Spleen (tissue), 13 donors: ENCODE measurements at places on chromosomes 1 and 21. TPM values are rescaled to one million over a fixed set of nuclear protein-coding genes. Genes with fewer than 3 reads are reported as not detected.

- DNase-seq = no peak
- H3K4me3 ChIP-seq = no peak overlapping the region
- H3K27ac ChIP-seq = no peak overlapping the region
- peaks cover 29% of the 10 kb centered on the region for H3K4me1 ChIP-seq
- H3K36me3 ChIP-seq = no peaks in the 10 kb centered on the region
Measured at GRCh38 chr1:178798232-178798861, 72.5 kb downstream of the ANGPTL1 start.

GRCh38 chr1:180182643-180183311, 28.1 kb downstream of the QSOX1 start:
- H3K27me3 ChIP-seq = no peaks in the 10 kb centered on the region
- DNase-seq = peak; percentile 66
- H3K4me1 ChIP-seq = peaks cover 9% of the 10 kb centered on the region
- H3K27ac ChIP-seq = no peak overlapping the region

GRCh38 chr1:219060798-219061197, 112.9 kb upstream of the LYPLAL1 start:
- H3K36me3 ChIP-seq = no peaks in the 10 kb centered on the region
- H3K4me1 ChIP-seq = no peaks in the 10 kb centered on the region
- no peak overlapping the region for H3K4me3 ChIP-seq

- H3K27me3 ChIP-seq = peaks cover 21% of the 10 kb centered on the region
- no peaks in the 10 kb centered on the region for H3K4me1 ChIP-seq
- peak; percentile 20 for DNase-seq
- no peak overlapping the region for H3K4me3 ChIP-seq
- no peak overlapping the region for H3K27ac ChIP-seq
Measured at GRCh38 chr1:30677471-30677870, 45.9 kb downstream of the MATN1 start.

- H3K36me3 ChIP-seq = no peaks in the 10 kb centered on the region
- no peaks in the 10 kb centered on the region for H3K27me3 ChIP-seq
- H3K4me1 ChIP-seq = peaks cover 66% of the 10 kb centered on the region
- peak overlapping the region; percentile 99 for H3K27ac ChIP-seq
- peak; percentile 97 for DNase-seq
Measured at GRCh38 chr1:31937300-31938183, 626 bp downstream of the PTP4A2 start.

DNA sequence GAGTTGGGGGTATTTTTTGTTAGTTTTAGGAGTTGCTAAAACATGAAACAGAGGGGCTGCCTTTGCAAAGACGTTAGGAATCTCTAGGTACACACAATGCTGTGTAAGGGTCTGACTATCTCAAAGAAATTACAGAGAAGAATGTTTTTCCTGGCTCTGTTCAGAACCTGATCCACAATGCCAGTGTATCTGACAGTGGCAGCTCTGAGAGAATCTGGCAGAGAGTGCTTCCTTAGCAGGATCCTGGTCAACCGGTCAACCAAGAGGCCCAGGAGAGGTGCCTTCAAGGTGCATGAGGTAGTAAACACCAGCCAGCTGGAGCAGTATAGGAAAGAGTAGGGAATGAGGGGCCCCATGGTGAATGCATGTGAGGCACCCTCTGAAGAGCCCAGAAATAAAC, 40.9 kb upstream of the RGS1 start:
- no peaks in the 10 kb centered on the region for H3K27me3 ChIP-seq
- no peaks in the 10 kb centered on the region for H3K4me1 ChIP-seq
- H3K27ac ChIP-seq = no peak overlapping the region
- no peak overlapping the region for H3K4me3 ChIP-seq
- no peaks in the 10 kb centered on the region for H3K36me3 ChIP-seq

HCN3 gene
- polyA plus RNA-seq = 0.89 TPM

GRCh38 chr21:43812139-43812821, 22.9 kb downstream of the RRP1 start:
- H3K27me3 ChIP-seq = no peaks in the 10 kb centered on the region
- H3K36me3 ChIP-seq = no peaks in the 10 kb centered on the region
- no peak for DNase-seq
- peaks cover 38% of the 10 kb centered on the region for H3K4me1 ChIP-seq
- peak overlapping the region; percentile 12 for H3K4me3 ChIP-seq

GRCh38 chr1:193339401-193339800, 153.0 kb upstream of the B3GALT2 start:
- no peaks in the 10 kb centered on the region for H3K36me3 ChIP-seq
- DNase-seq = no peak
- H3K27ac ChIP-seq = no peak overlapping the region
- H3K27me3 ChIP-seq = no peaks in the 10 kb centered on the region

MYBPH gene
- polyA plus RNA-seq = 0.22 TPM

NVL gene
- polyA plus RNA-seq = 42.4 TPM

DNA sequence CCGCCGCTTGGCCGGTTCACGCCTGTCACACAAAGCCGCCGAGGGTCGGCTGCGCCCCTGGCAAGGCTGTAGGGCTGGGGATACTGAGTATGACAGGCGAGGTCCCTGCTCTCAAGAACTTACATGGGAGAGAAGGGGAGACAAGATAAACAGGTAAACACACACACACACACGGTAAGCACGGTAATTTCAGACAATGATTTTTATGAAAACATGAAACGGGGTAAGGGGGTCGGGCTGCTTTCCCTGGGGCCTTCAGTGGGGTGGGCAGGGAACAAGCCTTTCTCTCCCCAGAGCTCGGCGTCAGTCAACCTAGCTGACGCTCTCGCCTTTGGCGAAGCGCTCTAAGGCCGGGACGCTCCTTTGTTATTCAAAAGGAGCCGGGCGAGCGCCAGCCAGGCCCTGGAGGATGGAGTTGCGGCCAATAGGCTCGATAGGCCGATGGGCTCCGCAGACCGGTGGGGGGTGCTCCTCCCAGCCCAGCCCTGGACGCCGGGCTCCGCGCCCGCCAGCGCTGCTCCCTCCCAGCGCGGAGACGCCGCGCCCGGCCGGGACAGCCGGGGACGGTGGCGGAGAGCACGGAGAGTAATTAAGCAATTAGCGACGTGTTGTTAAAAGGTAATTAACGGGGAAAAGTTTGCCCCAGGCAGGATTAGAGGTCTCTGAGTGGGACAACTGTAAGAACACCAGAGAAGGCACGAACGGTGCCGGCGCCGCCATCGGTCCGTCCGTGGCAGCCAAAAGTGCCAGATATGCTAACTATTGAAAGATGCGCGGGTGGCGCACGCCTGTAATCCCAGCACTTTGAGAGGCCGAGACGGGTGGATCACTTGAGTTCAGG, 950 bp upstream of the INKA2 start:
- peak overlapping the region; percentile 90 for H3K27ac ChIP-seq
- H3K4me1 ChIP-seq = peaks cover 9% of the 10 kb centered on the region
- DNase-seq = peak; percentile 86
- H3K27me3 ChIP-seq = peaks cover 14% of the 10 kb centered on the region

GRCh38 chr1:248376916-248377315, 1.4 kb downstream of the OR2T6 start:
- H3K27me3 ChIP-seq = no peaks in the 10 kb centered on the region
- DNase-seq = no peak
- H3K36me3 ChIP-seq = no peaks in the 10 kb centered on the region
- no peak overlapping the region for H3K4me3 ChIP-seq
- H3K27ac ChIP-seq = no peak overlapping the region

DNA sequence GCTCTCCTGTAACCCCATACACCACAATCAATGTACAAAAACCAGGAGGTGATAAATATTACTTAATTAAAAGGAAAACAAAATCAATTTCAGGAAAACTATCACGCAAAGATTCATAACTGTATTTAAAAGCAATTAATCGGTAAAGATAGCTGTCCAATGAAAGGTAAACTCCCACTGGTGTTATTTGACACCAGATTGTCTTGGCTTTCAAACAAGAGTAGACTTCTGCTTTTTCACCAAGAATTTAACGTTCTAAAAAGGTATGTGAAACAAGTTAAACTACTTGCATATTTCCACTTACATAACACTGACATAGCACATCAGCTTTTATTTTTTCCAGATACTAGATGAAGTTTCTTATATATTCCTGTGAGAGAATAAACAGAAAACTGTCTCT, 3.5 kb downstream of the PLPP3 start:
- peak overlapping the region; percentile 63 for H3K4me3 ChIP-seq
- H3K36me3 ChIP-seq = no peaks in the 10 kb centered on the region
- H3K27ac ChIP-seq = peak overlapping the region; percentile 89
- DNase-seq = no peak
- H3K27me3 ChIP-seq = peaks cover 3% of the 10 kb centered on the region

- H3K36me3 ChIP-seq = peaks cover 23% of the 10 kb centered on the region
- DNase-seq = no peak
- no peak overlapping the region for H3K27ac ChIP-seq
- H3K4me1 ChIP-seq = peaks cover 19% of the 10 kb centered on the region
- no peaks in the 10 kb centered on the region for H3K27me3 ChIP-seq
- no peak overlapping the region for H3K4me3 ChIP-seq
Measured at GRCh38 chr1:17639703-17640340, 100.3 kb downstream of the ARHGEF10L start.

GRCh38 chr1:203379825-203380224, 28.9 kb upstream of the FMOD start:
- peaks cover 17% of the 10 kb centered on the region for H3K4me1 ChIP-seq
- H3K4me3 ChIP-seq = no peak overlapping the region
- no peaks in the 10 kb centered on the region for H3K36me3 ChIP-seq
- DNase-seq = no peak
- H3K27me3 ChIP-seq = no peaks in the 10 kb centered on the region

TCHH gene
- polyA plus RNA-seq = 0.42 TPM

TMPRSS3 gene
- 0.32 TPM for polyA plus RNA-seq

- no peak overlapping the region for H3K4me3 ChIP-seq
- DNase-seq = no peak
- no peaks in the 10 kb centered on the region for H3K36me3 ChIP-seq
- H3K4me1 ChIP-seq = peaks cover 13% of the 10 kb centered on the region
Measured at GRCh38 chr1:2014741-2015735, 4.1 kb upstream of the GABRD start.

- no peak overlapping the region for H3K27ac ChIP-seq
- DNase-seq = no peak
- no peaks in the 10 kb centered on the region for H3K36me3 ChIP-seq
- peaks cover 23% of the 10 kb centered on the region for H3K27me3 ChIP-seq
- H3K4me3 ChIP-seq = no peak overlapping the region
Measured at GRCh38 chr1:236345728-236346127, 48.4 kb upstream of the EDARADD start.
